ENCODE measurements at places on chromosomes 3 and 15.

- DNase-seq = no peak
These were observed 146.5 kb upstream of the MME start for GRCh38 chr3:154933581-154933980.

DNA sequence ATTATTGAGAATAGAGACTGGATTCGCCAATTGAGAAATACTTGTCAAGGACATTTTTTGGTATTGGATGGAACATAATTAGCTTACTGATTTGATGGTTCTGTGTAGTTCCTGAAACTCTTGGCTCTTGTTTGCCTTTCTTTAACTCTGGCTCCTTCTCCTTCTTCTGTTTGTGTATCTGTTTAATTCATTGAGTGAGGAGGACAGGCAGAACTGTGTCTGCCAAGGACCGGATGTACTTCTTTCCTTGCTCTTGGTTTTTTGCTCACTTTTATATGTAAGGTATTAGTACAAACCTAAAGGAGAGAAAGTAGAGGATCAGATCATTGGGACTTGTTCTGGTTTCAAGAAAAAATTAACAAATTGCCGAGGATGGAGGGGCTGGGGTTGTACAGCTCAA, 48.9 kb downstream of the TCF12 start:
- DNase-seq = no peak

DNA sequence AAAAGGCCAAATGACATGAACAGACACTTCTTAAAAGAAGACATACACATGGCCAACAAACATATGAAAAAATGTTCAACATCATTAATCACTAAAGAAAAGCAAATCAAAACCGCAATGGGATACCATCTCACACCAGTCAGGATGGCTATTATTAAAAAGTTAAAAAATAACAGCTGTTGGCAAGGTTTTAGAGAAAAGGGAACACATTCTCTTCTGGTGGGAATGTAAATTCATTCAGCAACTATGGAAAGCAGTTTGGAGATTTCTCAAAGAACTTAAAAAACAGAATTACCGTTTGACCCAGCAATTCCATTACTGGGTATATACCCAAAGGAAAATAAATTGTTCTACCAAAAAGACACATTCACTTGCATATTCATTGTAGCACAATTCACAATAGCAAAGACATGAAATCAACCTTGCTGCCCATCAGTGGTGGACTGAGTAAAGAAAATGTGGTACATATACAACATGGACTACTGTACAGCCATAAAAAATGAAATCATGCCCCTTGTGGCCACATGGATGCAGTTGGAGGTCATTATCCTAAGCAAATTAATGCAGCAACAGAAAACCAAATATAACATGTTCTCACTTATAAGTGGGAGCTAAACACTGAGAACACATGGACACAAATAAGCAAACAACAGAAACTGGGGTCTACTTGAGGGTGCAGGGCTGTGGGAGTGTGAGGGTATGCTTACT, 190.7 kb upstream of the MCTP2 start:
- DNase-seq = no peak

- DNase-seq = no peak
These were observed 30.5 kb downstream of the VPS8 start for GRCh38 chr3:184842433-184842832.

DNA sequence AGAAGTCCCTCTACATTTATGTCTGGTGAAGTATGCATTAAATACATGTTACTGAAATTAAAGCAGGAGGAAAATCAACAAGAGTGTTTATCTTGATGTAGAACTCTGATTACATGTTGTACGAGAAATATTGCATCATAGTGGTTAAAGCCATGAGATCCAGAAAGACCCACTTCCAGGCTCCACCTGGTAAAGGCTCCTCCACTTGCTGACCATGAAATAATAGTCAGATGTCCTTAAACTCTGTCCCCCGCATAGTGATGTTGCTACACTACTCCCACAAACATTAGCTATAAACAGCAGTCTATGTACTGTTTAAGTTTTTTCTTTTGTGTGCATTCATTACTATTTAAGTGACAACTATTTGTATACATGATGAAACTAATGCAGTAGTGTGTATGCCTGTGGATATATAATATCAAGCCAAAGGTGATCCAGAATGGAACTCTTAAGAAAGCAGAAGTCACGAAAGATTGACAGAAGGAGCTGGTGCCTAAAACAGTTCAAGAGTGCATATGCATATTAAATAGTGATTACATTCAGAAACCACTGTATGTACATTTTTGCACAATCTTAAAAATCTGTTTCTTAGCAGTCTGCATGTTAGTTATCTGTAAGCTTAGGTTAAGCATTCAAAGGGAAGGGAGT, 264.4 kb upstream of the KCNMB2 start:
- DNase-seq = no peak

DNA sequence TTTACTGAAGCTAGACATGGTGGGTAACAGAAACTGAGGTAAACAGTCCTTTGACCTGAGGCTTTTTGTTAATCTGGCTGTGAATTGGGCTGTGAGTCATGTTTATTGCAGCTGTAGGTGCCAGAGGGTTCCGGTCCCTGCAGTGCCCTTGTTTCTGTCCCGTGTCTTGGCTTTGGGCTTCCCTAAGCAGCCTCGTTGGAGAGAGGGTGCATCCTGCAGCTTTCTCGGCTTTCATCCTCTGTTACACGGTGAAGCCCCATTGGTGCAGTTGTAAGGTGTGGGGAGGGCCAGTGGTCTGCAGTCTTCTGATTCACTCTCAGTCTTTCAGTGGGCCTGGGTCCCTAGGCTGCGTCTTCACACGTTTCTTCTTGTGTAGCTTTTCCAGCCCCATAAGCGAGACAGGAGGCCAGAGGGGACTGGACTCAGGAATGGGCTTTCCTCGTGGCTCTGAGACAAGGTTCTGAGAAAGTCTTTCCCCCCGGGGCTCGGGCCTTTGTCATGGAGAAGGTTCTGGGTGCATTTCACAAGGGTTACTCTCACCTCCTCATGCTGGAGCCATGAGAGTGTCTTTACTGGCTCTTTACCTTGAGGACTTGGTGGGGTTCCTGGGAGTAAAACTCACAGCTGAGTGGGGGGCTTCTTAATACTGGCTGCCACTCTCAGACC, 33.1 kb downstream of the ASB7 start:
- DNase-seq = no peak

DNA sequence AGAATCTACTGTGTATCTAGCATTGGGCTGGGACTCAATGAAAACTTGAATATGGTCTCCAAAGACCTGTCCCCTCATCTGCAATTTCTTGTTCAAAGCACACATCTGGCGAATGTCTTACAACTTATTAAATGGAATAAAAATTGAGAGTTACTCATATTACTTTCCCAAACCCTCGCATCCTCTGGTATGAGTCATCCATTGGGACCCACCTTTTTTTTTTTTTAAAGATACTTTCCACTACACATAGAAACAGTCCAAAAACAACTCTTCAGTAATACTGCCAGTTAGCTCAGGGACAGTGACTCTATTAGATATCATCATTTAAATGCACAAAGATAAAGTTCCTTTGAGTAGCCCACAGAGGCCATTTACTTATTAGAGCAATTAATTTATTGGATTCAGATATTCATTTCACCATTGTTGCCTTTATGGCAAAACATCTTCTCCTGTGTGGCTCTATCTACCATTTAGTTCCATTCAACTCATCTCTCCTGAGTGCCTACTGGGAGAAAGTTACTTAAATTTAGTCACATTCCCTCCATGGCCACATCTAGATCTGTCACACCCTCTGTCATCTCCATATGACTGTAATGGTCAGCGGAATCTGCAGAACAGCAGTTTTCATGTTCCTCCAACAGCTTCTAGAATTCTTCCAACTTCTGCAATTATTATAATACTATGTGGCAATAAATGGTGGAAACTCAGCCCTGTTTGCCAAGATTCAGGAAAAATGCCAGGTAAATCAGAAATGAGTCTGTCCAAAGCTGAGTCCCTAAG, 77.9 kb upstream of the ARHGEF3 start:
- no peak for DNase-seq

Data from NK-92 treated with Interleukin-12 subunit alpha and Interleukin-12 subunit beta, amount 100 ng/mL, for 24 hours (cell line).